ENCODE measurements at places on chromosomes 11 and 22.

GRCh38 chr22:45620706-45621105 lies 50.9 kb upstream of the ATXN10 start:
- DNase-seq: no peak

DNA sequence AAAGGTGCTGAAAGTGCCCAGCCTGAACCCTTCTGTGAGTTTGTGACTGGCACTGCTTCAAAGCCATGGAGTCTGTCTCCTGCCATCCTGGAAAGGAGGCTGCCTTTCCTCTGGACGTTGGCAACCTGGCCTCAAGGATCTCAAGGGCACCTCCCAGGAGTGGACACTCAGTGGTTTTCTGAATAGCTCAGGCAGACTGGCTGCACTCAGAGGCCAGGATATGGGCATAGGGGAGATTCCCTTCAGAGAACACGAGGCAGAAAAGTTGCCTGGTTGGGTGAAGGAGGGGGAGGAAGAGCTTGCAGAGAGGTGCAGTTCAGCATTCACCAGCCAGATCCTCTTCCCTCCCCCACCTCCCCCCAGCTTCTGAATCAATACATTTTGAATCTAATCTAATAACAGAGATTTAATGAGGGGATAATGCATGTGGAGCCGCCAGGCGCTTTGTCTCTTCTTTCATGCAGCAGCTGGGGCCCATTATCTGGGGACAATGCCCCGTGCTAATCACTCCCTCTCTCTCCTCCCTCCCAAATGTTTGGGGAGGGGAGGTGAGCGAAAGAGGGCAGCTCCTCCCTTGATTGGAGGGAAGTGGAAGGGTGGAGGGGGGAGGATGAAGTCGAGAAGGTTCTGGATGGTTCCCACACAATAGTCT lies 17.7 kb downstream of the HTR3A start:
- DNase-seq: peak; percentile 79

GRCh38 chr22:33539902-33540751 lies 380.1 kb downstream of the LARGE1 start:
- no peak for DNase-seq

GRCh38 chr22:20638507-20638870 lies 131.1 kb downstream of the MED15 start:
- DNase-seq: no peak

DNA sequence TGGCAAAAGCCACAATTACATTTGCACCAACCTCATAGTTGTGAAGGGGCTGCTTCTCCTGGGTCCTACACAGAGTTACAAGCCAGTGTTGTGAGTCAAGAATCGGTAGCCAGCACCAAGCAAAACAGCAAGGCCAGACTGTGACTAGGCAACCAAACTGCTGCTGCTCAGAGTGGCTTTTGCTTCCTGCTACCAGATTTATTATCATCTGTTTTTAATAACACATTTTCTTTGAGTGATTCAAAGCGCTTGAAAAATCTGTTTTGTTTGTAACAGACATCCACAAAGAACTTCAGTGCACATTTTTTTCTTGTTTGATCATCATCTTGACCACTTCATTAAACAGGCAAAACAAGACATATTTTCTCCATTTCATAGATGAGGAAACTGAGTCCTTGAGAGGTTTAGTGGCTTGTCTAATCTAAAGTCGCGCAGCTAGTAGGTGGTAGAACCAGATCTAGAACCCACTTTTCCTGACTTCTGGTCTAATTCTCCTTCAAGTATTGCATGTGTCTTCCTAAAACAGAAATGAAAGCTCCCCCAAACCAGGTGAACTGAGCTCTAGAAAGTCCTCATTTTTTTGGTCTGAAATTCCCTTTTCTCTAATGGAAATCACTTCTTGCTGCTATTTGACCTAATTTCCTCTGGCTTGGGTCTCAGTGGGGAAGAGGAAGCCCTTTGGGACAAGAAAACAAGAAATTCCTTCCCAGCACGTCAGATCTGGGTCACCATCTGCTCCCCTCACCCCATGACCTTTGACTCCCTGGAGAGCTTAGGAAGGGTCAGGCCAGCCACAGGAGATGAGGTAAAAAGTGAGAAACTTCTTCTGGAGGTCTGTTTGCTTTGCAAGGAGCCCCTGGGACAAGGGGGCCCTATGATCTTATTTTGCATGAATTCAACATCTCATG lies 39.9 kb downstream of the CWC15 start:
- no peak for DNase-seq

GRCh38 chr22:44443641-44444235 lies 54.3 kb downstream of the RTL6 start:
- no peak for DNase-seq

- DNase-seq: no peak
Measured at GRCh38 chr11:120031612-120032600, 106.0 kb downstream of the TRIM29 start.

DNA sequence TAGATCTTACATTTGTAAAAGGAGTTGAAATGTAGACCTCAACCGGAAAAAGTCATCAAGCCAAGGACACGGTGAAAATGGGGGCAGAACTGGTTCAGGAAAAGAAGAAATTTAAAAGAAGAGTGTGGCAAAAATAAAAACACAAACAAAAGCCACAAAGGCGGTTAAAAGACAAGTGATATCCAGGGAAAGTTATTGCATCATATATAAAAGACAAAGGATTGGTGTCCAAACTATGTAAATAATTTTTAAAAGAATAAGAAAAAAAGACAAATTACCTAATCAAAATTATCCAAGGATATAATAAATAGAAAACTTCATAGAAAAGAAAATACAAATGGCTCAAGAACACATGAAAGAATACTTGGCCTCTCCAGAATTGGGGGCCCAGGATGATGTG lies 45.1 kb upstream of the OPCML start:
- DNase-seq: no peak

DNA sequence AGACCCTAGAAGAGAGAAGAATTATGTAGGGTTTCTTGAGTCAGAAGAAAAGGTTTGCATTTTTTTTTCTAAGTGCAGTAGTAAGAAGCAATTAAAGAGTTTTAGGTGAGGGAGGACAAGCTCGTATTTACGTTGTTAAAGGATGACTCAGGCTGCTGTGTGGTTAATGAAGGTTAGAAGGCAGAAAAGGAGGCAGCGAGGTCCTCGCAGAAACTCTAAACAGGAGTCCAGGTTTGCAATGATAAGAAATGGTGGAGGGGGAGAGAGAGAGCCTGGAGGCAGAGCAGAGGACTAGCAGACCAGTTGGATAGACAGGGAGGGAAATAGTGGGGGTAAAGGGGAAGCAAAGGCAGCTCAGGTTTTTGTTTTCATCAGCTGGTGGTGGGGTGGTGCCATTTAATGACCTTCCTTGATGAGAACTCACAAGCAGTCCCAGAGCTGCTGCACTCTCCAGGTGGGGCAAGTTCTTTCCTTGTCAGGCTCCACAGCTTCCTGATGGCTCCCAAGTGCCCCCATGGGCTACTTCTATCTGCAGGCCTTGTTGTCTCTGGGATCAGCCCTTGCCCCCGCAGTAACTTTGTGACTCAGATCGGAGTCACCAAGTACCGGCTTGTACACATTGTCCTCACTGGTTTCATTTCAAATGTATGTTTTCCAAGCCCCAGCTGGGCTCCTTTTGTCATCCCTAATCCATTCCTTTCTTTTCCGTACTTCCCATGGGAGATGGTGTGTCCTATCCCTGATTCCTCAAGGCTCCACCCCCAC lies 8.3 kb upstream of the INSC start:
- no peak for DNase-seq

DNA sequence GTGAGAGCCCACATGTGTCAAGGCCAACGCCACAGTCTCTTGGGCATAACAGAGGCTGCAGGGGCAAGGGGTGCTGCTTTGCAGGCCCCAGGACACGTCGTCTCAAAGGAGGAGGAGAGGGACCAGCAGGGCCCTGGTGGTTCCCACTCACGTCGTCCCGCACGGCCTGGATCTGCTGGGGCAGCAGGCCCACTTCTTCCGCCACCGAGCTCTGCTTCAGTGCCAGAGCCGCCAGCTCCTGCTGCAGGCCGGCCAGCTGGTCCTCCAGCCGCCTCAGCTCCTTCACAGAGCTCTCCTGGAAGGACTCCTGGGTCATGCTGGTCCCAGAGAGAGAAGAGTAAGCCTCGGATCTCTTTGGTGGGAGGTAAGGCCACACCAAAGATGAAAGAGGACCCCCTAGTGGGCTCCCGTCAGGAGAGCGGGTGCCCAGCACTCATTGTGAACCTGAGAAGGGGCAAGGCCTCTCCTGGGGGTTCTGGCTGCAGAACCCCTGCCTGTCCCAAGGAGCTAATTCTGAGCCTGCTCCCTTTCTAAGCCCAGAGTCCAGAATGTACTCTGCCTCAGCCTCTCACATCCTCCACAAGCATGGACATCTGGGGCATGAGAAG lies 15.6 kb downstream of the SUN2 start:
- no peak for DNase-seq

DNA sequence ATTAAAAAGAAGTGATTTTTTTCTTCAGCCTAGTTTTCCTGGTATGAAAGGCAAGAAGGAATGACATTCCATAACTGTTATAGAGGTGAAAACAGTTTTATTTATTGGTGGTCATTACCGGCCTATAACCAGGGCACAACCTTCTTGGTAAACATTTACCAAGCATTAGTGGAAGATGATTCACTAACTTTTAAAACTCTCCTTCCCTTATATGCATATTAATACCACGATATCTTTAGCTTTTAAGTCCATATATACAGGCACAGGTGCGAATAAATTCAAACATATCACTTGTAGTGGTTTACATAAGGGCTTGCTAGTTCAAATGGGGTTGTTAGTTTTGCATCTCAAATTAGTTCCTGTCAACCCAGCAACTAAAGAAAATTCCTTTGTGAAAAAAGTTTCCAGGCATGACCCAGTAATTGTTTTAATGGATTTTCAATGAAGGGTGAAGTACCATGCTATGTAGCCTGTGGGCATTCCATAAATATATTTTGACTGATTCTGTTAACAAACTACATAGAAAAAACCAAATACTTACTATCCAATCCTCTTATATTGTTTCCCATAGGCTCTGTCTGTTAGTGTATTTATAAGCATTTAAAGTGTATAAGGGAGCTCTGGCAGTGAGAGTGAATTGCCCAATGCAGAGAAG lies 30.6 kb upstream of the ROBO3 start:
- DNase-seq: no peak

DNA sequence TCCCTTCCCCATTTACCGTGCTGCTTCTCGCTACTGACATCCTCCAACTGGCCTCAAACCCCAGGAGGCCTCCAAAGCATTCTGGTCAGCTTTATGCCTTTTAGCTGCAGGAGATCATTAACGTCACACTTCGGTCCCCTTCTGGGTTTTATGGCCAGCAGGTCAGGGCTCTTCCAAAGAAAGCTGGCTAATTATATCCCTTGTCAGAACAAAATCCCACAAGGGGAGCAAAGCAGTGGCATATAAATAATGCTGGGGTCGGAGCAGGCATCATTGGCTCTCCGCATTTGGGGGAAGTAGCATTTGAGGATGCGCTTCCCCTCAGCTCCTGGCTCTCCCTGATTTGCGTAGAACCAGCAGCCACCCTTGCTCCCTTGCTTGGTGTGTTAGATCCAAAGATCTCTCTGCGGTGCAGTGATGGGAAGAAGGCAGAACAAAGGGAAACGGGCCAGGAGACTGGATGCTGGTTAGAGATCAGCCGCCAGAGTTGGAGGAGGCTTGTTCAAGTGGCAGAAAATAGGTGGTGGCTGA lies 117.4 kb downstream of the DBX1 start:
- DNase-seq: no peak

- no peak for DNase-seq
Measured at GRCh38 chr11:60871378-60872061, 4.2 kb downstream of the ZP1 start.

DNA sequence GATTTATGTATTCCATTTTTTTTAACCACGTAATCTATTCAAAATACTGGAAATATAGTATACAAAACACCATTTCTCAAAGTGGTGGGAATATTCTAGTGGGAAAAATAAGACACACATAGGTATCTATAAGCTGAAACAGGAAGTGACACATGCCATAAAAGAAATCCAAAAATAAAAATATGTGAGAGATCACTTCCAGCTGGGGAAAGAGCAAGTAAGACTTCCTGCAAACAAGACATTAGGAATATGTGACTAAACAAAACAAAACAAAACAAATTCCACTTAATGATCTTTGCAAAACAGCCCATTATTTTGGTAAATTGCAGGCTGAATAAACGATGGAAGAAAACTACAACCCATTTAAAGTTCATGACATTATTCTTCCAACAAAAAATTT lies 107.3 kb upstream of the CEP126 start:
- no peak for DNase-seq

GRCh38 chr11:67303132-67303834 lies at the start of gene SSH3:
Gene SSH3, plus strand, starts transcription at chr11:67303530. Its CDS starts 96 bp downstream, at chr11:67303626.
- peak; percentile 85 for DNase-seq
